ENCODE measurements at places on chromosomes 2 and 18.
A peak's percentile ranks its signal among the peaks of the same experiment; 100 is the strongest.

- DNase-seq = no peak
These were observed 1090.8 kb downstream of the BCL11A start for GRCh38 chr2:59462422-59463197.

DNA sequence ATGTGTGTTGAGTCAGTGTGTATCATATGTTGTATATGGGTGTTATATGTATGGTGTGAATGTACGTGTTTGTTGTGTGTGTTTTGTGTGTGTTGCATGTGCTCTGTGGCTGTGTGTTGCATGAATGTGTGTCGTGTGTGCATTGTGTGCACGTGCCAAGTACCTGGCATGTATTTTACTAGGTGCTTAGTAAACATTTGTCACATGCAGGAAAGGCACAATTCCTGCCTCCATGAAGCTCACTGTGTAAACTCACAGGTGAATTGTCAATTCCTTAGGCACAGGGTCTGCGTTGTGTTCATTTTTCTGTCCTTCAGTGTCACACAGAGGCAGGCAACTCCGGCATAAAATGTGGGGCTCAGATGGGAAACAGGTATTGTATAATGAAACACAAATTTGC is 22.3 kb upstream of the IL1R1 start:
- no peak for DNase-seq

DNA sequence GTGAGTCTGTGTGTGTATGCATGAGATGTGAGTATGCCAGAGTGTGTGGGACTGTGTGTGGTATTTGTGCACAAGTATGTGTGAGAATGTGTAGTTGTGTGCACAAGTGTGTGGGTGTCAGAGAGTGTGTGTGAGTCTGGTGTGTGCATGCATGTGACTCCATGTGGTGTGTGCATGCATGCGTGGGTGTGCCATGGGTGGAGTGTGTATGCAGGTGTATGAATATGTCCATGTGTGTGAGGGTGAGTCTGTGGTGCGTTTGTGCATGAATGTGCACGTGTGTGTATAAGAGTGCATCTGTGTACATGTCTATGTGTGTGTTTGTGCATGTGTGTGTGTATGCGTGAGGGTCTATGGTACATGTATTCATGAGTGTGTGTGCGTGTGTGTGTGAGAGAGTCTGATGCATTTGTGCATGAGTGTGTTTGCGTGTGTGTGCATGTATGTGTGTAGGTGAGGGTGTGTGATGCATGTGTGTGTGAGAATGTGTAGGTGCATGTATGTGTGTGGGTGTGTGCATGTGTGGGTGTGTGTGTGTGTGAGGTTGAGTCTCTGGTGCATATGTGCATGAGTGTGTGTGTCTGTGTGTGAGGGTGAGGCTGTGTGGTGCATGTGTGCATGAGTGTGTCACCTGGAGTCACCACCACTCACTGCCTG is 226.8 kb downstream of the LDLRAD4 start:
- no peak for DNase-seq

GRCh38 chr2:84674586-84674985 is 158.3 kb downstream of the DNAH6 start:
- no peak for DNase-seq

- DNase-seq = peak; percentile 9
These were observed 148.7 kb downstream of the CALCRL start for GRCh38 chr2:187299122-187299906.

- peak; percentile 21 for DNase-seq
These were observed 13.6 kb downstream of the ABI2 start for GRCh38 chr2:203341741-203342310.

GRCh38 chr2:194883711-194884110 is 773.3 kb upstream of the SLC39A10 start:
- DNase-seq = no peak

- no peak for DNase-seq
These were observed 118.4 kb downstream of the ZNF407 start for GRCh38 chr18:74715865-74716712.

DNA sequence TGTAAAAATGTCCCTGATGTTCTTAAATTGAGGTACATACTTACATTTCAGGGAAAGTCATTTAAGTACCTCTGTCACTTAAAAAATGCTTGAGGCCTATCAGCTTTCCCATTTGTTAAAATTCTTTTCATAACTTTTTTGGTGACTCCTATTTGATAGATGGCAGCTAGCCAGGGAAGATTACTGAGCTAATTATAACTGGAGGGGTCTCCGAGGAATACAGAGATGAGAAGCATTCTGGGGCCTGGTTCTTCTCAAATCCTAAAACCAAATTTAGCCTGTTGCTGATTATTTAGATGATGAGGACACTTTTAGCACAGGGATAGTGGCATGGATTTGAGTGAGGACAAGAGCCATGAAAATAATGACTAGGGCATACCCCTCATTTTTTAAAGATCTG is 4.8 kb downstream of the UGP2 start:
- DNase-seq = no peak
